RWPE2 (cell line): ENCODE measurements at places on chromosomes 16 and 17.

GRCh38 chr16:7964167-7964566 lies 626.1 kb downstream of the TMEM114 start:
- DNase-seq = no peak

GRCh38 chr17:75856062-75856756 lies 1.1 kb upstream of the WBP2 start:
- DNase-seq = no peak

DNA sequence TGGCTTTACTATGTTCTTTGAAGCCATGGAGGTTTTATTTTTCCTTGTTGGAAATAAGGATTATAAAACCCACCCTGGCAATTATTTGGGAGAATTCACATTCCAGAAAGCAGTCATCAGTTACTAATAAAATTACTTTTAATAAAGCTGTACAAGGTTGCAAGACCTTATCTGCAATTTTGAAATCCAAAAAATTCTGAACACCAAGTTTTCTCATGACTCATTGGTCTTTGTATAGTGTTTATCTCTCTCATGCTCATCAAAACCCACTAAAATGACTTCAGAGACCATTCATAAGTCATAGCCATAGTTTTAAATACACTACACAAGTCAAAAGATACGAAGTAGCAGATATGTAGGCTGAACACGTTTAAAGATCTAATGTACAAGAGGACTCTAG lies 6.0 kb upstream of the KRT38 start:
- no peak for DNase-seq

GRCh38 chr17:7707446-7707845 lies 2.4 kb downstream of the EFNB3 start:
- no peak for DNase-seq

GRCh38 chr16:67546761-67547422 lies 15.4 kb upstream of the CTCF start:
- no peak for DNase-seq

DNA sequence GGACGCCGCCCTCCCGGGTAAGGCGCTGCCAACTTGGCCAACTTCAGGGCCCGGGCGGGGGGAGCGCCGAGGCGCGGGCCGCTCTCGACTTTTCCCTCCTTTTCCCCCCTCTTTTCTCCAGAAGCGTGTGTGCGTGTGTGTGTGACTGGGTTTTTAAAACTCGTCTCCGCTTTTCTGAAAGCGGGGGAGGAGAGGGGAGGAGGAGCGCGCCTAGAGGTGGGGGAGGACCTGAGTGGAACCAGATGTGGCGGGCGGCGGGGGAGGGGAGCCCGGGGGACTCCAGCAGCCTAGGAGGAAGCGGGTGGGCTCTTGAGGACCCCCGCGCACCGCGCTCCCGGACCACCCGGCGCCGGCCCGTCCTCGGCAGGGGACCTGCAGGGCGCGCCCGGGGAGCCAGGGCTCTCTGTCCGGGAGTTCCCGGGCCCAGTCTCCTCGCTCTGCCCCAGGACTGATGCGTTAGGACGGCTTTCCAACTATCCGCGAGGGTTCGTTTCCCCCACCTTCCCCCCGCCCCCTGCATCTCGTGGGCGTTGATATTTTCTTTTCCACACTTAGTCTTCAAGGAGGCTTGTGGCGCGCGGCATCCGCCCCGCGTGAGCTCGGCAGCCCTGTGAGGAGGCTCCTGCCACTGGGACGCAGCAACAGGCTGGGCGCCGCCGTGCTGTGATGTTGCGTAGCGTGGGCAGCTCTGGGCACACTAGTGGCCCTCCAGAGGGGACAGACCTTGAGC lies 599 bp downstream of the MRC2 start:
- no peak for DNase-seq

GRCh38 chr16:89693931-89694783 lies 7.3 kb downstream of the SPATA2L start:
- DNase-seq = peak; percentile 70

GRCh38 chr17:34318474-34318873 lies 761 bp upstream of the CCL8 start:
- DNase-seq = no peak

GRCh38 chr17:44536090-44536953 lies 21.0 kb upstream of the FZD2 start:
- no peak for DNase-seq

DNA sequence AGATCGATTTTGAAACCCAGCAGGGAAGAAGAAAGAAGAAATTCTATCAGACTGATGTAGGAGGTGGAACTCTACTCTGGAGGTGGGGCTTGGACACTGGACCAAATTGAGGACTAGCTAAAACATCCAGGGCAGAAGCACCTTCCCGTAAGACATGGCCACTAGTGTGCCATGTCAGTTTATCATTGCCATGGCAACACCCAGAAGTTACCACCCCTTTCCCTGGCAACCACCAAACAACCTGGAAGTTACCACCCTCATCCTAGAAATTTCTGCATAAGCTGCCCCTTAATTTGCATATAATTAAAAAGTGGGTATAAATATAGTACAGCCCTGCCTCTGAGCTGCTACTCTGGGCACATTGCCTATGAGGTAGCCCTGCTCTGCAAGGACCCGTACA lies 66.7 kb downstream of the NACA2 start:
- no peak for DNase-seq

- DNase-seq = no peak
These were observed 174.2 kb downstream of the CYLD start for GRCh38 chr16:50916040-50916439.

DNA sequence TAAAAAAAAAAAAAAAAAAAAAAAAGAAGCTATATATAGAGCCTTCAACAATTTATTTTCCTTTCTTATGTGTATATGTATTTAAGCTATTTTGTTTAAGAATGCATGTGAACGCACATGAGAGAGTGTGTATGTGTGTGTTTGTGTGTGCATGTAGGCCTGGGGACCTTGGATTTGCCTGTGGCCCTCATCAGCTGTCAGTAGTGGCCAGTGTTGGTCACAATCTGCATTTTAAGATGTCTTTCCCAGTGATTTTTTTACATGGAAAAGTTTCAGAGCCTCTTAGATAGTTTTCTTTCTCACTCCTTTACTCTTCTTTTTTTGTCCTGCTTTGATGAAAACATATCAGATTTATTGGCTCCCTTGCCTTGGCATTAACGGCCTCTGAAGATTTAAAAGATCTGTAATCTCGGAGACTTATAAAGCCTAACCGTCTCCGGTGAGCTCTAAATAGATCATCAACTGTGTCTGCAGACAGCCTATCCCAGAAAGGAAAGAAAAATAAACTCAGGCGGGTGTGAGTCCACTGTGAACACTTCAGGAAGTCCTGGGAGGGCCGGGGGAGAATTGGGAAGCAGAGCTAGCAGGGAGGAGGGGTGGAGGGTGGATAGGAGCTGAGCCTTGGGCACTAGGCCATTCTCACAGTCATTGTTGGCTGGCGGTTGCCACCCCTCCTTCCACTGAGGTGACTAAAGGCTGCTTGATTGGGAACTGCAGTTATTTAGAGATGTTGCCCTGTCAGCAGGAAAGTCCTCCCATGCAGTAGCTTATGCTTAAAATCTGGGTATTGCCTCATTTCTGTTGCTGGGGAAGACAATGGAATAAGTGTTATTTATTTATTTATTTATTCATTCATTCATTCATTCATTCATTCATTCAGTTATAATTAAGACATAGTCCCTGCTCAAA lies 86.8 kb downstream of the WWP2 start:
- DNase-seq = no peak

DNA sequence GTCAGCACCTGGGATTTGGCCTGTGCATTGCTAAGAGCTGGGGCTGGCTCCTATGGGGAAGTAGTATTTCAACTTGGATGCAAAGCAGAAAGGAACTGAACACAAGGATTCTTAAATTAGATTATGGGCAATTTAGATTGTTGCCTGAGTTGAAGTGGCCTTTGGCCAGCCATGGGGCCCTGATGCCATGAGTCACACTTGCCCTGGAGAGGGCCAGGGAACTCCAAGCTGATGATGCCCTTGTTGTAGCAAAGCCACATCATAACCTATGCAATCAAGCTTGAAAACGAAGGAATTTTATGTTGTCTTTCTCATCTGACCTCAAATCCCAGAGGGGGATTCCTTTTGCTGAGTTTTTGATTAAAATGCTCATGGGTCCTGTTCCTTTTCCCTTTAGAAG lies 3.9 kb upstream of the SPATA32 start:
- DNase-seq = no peak

- no peak for DNase-seq
These were observed 54.7 kb upstream of the CDH11 start for GRCh38 chr16:65176603-65177002.

DNA sequence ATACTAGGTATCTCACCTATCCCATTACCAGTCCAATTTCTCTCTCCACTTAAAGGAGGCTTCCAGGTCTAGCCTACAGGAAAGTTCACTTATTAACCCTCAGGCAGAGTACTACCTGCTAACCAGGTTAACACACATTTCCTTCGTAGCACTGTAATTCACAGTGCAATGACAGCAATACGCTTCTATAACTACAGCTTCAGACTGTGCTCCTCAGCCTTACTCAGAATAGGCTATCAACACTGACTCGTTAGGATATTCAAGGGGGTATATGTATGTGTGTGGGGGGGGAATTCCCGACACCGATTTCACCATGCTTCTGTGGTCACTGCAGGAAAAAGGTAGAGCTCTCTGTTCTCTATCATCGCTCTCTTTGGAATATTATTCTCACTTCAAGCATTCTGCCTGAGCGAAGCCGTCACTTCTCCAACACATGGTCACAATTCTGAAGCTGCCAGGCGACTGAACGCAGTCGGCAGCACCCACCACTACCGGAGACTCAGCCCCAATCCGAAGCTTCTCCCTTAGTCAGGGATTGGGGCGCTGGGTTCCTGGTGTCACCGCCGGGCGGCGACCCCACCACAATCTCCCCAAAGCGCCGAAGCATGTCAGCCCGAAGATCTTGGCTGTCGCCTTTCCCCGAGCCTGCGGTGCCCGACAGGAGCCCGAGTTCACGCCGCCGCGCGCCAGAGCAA lies 618 bp downstream of the GGA3 start:
- no peak for DNase-seq

DNA sequence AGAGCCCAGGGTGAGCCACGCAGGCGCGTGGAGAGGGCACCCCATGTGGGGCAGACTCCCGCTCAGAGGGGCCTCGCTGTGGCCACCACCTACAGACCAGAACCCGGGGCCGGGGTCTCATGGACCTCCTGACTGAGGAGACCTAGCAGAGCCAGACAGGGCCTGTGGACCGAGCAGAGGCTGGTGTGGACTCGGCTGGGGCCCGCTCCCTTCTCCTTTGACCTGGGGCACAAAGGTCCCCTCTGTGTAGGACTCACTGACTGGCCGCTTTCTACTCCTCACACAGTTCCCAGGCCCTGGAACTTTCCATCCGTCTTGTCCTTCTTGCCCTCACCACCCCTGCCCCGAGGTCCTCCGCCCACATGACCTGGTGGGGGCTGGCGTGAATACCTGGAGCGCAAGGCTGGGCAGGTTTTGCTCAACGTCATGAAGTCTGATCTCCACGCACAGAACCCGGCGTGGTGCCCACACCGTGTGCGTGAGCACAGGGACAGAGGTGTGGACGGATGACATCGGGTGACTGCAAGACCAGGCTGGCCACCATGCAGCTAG lies 44.7 kb upstream of the ACSF3 start:
- DNase-seq = peak; percentile 71

DNA sequence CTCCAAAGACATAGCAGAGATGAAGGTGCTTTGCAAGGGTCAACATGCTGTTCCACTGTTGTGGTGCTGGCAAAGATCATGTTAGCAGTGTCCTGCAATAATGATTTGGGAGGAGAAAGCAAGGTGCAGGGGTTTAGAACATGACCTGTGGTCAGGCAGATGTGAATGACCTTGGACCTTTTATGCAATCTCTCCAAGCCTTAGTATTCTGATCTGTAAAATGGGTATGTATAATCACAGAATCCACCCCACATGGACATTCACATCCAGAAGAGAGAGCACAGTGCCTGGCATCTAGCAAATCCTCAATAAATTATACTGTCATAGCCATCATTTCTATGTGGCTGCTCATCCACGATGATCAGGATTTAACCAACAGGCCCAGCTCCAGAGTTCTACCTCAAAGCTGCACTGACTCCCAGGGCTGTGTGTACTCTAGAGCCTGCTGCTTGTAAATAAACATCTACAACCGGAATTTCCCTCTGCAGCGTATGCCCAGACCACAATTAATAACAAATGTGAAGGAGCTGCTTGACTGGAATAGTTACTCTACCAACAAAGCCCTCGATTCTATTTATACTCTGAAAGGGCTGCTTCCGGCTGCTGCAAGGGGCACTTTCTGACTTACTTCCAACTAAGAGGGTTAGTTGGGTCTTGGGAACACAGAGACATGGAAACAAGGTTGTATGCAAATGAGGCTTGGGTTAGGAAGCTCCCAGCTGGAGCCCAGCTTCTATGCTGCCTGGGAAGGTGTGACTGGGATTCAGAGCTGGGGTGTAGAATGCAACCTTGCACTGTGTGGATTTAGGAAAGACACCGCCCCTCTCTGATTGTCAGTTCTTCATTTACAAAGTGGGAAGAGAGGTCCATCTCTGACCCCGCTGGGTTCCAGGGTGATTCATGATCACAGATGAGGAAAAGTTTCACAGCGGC lies 265.2 kb downstream of the XYLT1 start:
- DNase-seq = no peak

DNA sequence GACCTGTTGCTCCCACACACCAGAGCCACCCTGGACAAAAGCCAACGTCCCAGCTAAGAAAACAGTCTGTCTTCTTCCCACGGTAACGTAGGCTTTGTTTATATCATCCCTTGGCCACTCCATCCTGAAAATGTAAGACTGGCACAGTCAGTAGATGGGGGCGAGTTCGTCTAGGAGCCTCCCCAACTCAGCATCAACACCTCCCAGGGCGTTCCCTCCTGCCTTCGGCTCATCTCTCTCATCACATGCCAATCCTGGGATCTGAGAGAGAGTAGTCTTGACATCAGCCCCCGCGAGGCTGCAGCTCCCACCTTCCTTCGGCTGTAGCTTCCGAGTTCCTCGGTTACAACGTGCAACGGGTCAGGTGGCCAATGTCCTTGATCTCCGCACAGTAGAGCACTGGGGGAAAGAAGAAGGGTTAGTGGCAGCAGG lies 894 bp downstream of the RNF227 start:
- no peak for DNase-seq

DNA sequence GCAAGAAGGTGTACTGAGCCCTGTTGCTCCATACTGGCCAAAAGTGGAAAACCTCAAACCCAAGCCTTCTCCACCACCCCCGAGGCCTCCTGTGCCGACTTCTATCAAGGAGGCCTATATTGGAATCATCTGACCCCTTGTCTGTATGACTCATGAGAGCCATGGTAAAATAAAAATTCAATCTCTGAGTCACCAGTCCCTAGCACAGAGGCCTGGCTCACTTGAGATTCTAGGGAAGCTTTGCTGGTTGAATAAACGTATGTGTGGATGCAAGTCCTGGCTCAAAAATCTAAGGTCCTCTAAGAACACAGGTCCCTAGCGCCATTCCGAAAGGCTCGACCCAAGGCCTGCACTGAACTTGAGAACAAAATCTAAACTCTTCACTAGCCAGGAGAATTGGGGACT lies 15.0 kb downstream of the NSMCE1 start:
- DNase-seq = no peak
